ENCODE measurements at places on chromosomes 7 and 10.

DNA sequence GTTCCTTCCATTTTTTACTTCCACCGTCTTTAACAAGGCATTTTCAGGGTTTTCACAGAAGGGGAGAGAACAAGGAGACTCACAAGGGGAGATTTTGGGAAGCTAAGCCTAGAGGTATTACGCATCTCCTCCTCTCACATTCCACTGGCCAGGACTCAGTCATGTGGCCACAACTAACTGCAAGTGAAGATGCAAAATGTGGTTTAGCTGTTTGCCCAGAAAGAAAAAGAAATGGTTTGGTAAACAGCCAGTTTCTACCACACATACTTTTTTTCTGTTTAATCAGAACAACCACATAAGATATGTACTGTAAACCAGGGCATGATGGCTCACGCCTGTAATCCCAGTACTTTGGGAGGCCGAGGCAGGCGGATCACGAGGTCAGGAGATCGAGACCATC lies 21.4 kb upstream of the HELLS start:
- no peak for DNase-seq

DNA sequence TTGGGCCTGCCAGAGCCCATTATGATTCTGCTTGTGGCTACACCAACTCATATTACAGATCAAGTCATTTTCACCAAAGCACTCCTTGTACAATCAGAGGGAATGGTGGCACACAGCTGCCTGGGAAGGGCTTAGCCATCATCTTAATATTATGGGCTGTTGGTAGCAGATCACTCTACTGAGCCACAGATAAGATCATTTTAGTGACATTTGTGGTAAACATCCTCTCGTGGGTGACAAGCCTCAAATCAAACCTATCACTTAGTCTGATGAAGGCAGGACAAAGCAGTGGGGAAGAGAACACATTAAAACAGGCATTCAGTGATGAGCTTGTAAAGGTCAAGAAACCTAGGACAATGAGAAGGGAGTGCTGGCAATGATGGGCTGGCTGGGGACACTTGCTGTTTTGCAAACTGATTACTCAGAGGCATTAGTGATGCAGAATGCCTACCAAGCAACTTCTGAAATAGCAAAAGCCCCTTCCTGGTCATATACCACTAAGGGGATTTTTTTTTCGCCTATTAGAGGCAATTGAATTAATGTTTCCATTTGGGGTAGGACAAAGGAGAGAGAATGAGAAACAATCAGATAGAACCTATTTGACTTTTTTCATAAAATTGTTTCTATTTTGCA lies 137.5 kb upstream of the WDR11 start:
- no peak for DNase-seq

- no peak for DNase-seq
These were observed 61.7 kb upstream of the OIT3 start for GRCh38 chr10:72831696-72832409.

DNA sequence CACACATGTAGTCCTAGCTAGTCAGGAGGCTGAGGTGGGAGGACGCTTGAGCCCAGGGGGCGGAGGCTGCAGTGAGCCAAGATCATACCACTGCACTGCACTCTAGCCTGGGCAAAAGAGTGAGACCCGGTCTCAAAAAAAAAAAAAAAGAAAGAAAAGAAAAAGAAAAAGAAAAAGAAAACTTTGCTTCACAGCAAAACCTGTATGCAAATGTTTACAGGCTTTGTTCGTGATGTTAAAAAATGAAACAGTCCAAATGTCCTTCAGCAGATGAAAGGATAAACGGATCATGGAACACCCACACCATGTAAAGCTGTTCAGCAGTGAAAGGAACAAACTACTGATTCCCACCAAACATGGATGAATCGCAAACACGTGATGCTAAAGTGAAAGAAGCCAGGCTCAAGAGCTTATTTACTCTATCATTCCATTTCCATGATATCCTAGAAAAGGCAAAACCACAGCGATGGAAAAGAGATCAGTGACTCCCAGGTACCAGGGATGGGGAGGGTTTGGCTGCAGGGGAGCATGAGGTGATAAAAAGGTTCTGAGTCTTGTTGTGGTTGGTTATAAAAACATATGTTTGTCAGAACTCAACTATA lies 15.1 kb downstream of the LRRC20 start:
- no peak for DNase-seq

DNA sequence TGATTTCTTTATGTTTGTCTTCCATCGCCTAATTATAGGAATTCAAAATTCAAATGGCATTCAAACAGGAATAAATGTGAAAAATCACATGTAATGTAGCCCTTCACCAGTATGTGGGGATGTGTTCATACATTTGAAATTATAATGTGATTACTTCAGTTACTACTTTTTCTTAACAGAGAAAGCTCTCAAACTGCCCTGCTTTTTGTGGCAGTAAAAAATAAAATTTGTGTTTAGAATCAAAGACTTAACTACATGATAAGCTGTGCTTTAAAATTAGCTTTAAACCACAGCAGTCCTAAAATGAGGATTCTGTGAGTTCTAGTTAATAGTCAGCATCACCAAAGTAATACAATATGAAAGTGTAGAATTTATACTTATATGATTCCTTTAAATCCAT lies 7.8 kb upstream of the HERC4 start:
- DNase-seq = no peak

- no peak for DNase-seq
These were observed 220.6 kb downstream of the ARHGAP12 start for GRCh38 chr10:31708046-31708445.

GRCh38 chr10:97571622-97572021 lies 957 bp upstream of the ANKRD2 start:
- no peak for DNase-seq

GRCh38 chr7:130486114-130486953 lies 5.6 kb upstream of the MEST start:
- DNase-seq = peak; percentile 36

GRCh38 chr7:136134503-136134902 lies 157.3 kb upstream of the MTPN start:
- no peak for DNase-seq

DNA sequence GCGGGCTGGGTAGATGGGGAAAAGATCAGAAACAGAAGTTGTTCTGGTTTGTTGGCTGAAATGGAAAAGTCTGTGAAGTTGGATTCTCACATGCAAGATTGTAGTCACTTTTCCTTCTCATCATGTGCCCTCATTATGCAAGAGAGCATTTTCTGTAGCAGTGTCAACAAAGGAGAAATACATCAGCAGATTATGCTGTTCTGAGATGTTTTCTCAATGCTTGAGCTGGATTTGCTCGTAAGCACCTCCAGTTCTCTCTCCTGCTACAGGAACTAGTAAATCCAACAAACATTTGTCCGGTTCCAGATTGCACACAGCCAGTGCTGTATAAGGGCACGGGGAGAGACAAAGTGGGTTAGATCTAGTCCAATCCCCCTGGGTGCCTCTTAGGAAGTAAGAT lies 90.0 kb downstream of the GATA3 start:
- DNase-seq = no peak

DNA sequence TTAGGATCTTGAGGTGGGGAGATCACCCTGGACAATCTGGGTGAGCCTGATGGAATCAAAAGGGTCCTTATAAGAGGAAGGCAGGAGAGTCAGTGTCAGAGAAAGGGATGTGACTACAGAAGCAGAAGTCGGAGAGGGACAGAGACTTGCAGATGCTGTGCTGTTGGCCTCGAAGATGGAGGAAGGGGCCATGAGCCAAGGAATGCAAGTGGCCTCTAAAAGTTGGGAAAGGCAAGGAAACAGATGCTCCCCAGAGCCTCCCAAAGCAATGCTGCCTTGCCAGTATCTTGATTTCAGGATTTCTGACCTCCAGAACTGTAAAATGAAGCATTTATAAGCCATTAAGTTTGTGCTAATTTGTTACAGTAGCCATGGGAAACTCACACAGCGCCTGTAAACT lies 165.2 kb downstream of the FANK1 start:
- no peak for DNase-seq

- DNase-seq = no peak
These were observed 9.1 kb upstream of the SLC29A3 start for GRCh38 chr10:71309919-71310318.

GRCh38 chr10:125177641-125178640 lies 17.6 kb upstream of the CTBP2 start:
- DNase-seq = no peak

GRCh38 chr10:58756130-58756719 lies 243.6 kb downstream of the BICC1 start:
- no peak for DNase-seq

- no peak for DNase-seq
These were observed 5.5 kb upstream of the STEAP4 start for GRCh38 chr7:88312061-88312663.

GRCh38 chr10:72315611-72316385 lies 38.9 kb downstream of the DNAJB12 start:
- DNase-seq = no peak

GRCh38 chr7:311131-311680 lies 21.2 kb downstream of the FOXL3 start:
- no peak for DNase-seq

- peak; percentile 60 for DNase-seq
These were observed 50.3 kb upstream of the SDK1 start for GRCh38 chr7:3250725-3251124.

DNA sequence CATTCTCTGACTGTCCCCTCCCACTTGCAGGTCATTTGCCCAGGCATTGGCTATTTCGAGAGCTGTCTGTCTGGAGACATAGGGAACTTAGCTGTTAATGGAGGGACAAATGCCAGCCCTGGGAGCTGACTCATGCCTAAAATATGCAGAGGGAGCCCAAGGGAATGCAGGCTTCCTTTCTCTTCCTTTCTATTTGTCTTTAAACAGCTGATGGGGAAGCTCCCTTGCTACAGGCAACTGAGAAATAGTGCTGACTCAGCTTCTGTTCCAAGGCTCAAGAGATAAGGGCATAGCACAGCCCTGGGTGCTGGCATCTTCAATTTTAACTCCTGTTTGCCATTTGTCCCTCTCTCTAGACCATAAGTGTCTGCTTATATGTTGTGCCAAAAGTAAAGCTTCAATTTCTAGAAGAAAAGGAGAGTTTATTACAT lies 82.7 kb upstream of the C1GALT1 start:
- no peak for DNase-seq

DNA sequence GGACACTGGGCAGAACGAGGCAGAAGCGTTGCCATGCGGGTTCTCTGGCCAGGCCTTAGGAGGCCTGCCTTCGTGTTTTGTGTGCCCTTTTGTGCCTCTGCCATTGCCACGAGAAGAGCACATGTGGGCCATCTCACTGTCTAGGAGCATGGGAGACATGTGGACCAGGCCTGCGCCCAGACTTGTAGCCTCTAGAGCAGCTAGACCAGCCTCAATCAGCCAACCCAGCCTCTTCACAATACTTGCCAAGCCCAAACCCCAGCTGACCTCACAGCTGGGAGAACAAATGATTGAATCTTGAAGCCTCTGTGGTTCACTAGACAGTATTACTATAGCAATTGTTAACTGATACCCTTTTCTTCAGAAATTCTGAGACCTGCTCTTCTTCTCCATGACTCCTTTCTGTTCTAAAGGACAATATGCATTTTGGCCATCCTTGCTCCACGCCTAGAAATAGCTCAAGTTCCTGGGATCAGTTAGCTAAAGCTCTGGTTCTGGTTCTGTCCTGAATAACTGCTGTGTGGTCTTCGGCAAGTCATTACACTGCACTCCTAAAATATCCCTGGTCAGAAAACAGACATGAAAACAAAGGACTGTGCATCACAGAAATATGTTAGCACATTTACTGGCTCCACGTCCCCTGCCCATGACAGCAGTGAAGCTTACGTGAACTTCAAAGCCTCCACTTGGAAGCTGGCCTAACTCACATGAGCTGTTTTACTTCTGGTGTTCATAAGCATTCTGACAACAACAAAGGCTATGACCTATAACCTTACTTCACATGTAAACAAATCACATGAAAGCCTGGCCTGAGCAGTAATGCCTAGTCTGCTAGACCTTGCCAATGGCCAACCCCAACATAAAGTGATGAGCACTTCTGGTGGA lies 72.3 kb upstream of the MKRN1 start:
- DNase-seq = no peak

- no peak for DNase-seq
These were observed 81.6 kb downstream of the SFMBT2 start for GRCh38 chr10:7329219-7329618.

GRCh38 chr10:120943542-120943941 lies 92.4 kb downstream of the WDR11 start:
- no peak for DNase-seq

DNA sequence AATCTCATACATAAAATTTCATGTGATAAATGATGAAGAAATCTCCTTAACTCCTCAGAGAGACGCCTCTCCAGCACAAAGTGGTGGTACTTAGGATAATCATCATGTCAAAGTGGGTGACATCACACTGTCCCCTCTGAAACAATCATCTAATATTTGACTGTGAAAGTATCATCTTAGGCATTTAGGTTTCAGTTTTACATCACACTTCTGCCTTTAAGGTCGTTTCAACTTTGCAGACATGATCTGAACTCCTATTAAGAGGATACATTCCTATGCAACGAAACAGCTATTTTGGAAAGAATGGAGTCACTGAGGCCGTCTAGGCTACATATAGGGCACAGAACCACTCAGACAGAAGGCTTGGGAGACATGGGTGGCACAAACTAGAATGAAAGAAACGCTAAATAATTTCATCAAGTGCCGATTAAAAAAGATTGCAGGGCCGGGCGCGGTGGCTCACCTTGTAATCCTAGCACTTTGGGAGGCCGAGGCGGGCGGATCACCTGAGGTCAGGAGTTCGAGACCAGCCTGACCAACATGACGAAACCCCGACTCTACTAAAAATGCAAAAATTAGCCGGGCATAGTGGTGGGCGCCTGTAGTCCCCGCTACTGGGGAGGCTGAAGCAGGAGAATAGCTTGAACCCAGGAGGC lies 2.0 kb downstream of the VOPP1 start:
- no peak for DNase-seq

DNA sequence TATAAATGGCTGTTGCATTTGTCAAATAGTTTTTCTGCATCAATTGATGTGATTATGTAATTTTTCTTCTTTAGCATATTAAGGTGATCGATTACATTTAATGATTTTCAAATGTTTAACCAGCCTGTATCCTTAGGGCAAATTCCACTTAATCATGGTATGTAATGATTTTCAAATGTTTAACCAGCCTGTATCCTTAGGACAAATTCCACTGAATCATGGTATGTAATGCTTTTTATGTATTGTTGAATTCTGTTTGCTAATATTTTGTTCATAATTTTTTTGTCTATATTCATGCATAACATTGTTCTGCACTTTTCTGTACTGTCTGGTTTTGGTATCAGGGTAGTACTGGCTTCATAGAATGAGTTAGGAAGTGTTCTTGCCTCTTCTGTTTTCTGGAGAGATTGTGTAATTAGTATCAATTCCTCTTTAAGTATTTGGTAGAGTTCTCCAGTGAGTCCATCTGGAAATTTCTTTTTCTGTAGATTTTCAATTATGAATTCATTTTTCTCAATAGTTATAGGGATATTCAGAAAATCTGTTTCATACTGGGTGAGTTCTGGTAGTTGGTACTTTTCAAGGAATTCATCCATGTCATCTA lies 393.2 kb upstream of the FOXK1 start:
- DNase-seq = no peak

GRCh38 chr10:72552857-72553256 lies 73.0 kb downstream of the MICU1 start:
- DNase-seq = no peak

Measured in T-helper 2 cell (primary cell).